Head of caudate nucleus (tissue), 42 donors: ENCODE measurements at places on chromosomes 2 and 18.

DNA sequence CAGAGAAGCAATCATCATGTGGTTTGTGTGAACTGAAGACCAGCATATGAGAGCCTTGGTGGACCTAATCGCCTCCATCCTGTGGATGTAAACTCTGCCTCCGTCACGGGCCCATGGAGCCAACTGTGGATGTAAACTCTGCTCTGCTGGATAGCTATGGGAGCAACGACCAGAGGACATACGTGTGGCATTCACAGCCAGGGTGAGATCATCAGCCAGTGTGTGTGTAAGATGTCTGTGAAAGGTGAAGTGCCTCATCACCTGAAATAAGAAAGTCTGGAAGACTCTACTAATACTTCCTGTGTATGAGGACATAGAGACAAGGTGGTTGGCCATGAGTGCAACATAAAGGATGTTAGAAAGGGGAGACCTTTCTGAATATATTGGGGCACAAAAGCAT lies 63.5 kb downstream of the CYB5A start:
- DNase-seq = no peak

DNA sequence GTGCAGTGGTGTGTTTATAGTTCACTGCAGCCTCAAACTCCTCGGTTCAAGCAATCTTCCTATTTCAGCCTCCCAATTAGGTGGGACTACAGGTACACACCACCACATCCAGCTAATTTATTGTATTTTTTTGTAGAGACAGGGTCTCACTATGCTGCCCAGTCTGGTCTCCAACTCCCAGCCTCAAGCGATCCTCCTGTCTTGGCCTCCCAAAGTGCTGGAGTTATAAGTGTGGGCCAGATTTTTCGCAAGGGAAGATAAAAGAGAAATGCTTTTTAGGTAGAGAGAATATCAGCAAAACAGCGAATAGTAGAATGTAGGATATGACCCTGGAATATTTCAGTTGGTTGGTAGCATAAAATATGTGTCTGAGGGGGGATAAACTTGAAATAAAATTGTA lies 4.3 kb downstream of the DDX1 start:
- no peak for DNase-seq

- DNase-seq = no peak
Measured at GRCh38 chr2:2992634-2993033, 385.0 kb downstream of the EIPR1 start.

DNA sequence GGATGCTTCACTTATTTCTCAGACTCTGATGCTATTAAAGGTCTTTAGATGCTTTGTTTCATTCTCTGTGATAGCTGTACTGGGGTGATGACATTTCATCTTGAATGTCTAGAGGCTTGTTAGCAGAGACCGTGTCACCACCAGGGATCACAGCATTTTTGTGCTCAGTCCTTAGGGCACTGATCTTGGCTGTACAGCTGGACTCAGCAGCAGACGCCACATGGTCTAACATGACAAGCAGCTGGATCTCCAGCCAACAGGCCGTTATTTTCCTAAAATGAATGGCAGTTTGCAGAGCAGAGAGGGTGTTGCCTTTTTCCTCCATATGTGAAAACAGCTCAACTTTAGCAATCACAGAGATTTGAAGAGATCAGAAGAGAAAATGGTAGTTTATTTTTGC lies 491.8 kb downstream of the CDH2 start:
- no peak for DNase-seq

DNA sequence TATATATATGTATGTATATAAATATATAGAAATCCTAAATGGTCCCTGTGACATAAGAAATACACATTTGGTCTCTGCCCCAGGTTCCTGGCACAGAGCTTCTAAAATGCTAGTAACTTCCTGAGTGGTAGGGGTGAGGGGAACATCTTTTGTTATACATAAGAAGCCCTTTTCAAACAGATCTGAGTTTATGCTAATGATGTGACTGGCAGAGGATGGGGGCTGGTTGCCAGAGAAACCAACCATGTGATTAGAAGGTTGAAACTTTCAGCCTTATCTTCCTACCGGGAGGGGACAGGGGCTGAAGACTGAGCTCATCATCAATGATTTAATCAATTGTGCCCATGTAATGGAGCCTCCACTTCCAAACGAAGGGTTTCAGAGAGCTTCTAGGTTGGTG lies 16.3 kb downstream of the MFSD2B start:
- DNase-seq = no peak

DNA sequence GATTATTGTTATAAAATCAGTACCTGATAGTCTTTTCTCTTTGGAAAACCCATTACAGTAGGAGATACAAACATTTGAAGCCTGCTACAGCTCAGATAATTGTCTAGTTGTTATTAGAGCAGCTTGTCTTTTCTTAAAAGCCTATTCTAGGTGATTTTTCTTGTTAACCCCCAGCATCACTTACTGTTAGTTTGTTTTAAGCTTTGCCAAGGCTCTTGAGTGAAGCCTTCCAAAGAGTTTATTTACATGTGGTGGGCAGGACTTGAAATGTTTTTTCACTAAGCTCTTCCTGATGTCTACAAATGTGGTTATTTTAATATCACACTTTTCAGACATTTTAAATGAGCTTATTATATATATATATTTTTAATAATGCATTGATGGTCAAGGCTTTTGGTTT lies 791.3 kb downstream of the PLCL1 start:
- no peak for DNase-seq

- no peak for DNase-seq
Measured at GRCh38 chr2:119260646-119261492, 37.2 kb downstream of the STEAP3 start.

GRCh38 chr2:19127616-19128015 lies 230.8 kb downstream of the OSR1 start:
- DNase-seq = no peak

DNA sequence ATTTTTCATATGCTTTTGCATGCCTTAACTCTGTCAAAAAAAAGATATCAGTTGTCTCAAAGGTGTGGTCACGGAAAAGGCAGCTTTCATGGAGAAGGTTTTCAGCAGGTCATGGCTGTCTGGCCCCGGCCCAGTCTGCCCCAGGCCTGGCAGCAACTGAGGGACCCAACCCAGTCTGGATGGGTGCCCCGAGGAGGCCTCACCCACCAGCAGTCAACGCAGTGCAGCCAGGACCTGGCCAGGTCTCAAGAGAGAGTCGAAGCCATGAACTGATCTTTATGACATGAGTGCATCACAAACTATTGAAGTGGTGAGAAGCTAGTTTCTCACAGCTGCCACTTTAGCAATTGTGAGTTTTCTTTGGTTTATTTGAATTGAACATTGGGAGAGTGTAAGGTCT lies 7.9 kb downstream of the TUBB6 start:
- no peak for DNase-seq

- peak; percentile 21 for DNase-seq
Measured at GRCh38 chr2:8644605-8645175, 37.2 kb upstream of the ID2 start.

DNA sequence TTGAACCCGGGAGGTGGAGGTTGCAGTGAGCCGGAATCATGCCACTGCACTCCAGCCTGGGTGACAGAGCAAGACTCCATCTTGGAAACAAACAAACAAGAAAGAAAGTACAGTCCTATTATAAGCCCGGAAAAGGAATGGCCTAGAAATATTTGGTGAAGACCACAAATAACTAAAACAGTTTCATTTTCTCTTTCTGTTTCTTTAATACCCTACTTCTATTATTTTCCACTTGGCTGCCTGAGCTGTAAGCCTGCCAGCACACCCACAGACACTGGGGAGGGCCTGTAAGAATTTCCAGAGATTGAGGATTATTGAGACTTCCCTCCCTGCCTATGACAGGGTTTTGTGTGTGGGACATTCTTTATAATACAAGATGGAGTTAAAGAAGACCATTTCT lies 188.0 kb upstream of the DCC start:
- DNase-seq = no peak

- no peak for DNase-seq
Measured at GRCh38 chr2:172415157-172415864, 12.1 kb upstream of the ITGA6 start.

DNA sequence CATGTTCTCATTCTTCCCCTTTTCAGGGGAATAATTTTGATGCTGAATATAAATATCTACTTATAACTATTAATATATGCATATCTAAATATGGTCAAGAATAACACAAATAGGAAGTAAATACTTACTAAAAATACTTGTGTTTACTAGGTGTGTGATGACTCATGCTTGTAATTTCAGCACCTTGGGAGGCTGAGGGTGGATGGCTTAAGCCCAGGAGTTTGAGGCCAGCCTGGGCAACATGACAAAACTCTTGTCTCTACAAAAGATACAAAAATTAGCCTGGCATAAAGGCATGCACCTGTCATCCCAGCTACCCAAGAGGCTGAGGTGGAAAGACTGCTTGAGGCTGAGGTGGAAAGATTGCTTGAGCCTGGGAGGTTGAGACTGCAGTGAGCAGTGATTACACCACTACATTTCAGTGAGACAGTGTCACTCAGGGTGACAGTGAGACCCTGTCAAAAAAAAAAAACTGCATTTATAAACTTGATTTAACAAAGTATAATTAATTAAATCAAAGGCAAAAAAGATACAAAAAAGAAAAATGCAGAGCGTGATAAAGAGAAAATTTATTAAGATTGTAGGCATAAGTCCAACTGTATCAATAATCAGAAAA lies 703.1 kb upstream of the VRK2 start:
- DNase-seq = no peak

DNA sequence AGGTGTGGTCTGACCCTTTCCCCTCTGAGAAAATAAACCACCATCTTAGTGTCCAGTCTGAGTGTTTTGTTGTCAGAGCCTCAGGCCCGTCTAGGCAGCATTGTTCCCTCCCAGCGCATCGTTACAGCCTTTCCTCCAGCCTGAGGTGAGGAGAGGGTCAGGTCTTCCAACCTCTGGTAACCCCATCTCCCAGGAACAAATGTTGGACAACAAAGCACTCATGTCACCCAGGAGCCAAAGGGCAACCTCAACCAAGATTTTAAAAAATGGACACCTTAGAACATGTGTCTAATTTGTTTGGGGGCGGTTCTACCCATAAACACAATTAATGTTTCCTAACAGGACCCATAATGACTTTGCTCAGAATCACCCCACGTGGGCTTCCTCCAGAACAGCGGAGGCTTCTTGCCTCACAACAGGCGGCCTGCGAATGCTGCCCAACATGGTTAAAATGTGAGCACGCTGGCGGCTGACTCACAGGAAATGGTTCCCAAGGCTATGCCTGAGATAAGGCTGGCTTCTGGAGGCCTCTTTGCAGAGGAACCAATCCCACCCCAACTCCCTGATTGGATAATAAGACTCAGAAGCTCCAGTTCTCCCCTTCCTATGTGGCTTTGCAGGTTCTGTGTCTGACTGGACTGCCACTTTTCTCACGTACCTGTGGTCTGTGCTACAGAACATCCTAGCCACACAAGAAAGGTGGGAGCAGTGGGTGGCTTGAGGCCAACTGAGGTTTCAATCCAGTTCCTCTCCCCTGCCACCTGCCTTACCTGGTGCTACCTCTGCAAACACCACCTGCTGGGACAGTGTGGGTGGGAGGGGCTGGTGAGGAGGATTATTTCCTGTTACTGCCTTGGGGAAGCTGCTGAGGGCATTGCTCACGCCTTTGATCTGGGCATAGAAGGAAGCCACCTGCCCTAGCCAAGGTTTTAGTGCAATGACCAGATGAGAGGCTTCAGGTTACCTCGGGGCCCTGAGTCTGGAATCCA lies 108.8 kb downstream of the B3GNT2 start:
- no peak for DNase-seq

- DNase-seq = no peak
Measured at GRCh38 chr2:42602876-42603219, 34.4 kb downstream of the MTA3 start.

GRCh38 chr2:1186421-1186820 lies 226.8 kb upstream of the TPO start:
- DNase-seq = no peak

DNA sequence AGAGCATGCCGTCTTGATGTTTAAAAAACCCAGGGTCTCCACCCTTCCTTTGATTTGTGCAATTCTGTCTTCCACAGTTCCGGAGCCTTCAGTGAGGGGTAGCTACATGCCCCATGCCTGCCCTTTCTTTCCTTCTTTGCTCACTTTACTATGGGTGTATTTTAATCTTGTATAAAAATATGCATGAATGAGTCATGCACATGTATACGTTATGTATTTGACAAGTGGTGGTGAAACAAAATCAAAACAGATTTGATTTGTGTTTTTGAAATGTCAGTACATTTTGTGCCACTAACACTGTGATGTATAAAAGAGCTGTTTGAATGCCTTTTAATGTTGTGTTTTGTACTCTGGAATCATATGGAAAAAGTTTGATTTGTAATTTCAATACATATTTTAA lies 126.5 kb downstream of the RNF144A start:
- DNase-seq = no peak

DNA sequence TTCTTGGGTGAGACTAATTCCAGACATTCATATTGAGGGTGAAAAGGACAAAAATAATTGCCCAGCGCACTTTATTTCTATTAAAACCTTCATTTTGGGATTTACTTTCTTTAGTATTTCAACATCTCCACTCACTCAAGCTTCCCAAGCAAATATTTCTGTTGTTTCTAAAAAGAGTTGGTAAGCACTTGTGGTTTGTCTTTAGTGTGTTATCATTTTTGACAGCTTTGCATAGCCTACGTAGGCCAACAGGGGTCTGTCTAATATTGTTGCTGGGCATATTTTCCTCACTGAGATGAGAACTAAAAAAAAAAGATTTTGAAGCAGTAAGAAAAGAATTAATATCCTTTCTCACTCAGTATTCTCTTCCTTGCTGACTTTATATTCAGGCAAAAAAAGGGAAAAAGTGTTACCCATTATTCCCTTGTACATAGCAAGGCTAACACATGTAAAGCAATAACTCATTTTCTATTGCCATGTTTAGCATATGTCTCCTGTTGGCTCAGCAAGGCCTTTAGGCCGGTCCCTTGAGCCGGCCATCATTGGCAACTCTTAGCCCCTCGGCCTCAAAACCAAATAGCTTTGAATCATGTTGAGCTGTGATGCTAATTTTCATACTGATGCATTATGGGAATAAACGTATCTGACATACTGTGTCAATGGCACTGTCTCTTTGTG lies 494.2 kb downstream of the ARHGAP15 start:
- no peak for DNase-seq

GRCh38 chr2:11578986-11579774 lies 45.3 kb downstream of the GREB1 start:
- no peak for DNase-seq

GRCh38 chr2:11742317-11742701 lies 4.1 kb upstream of the LPIN1 start:
- DNase-seq = no peak

DNA sequence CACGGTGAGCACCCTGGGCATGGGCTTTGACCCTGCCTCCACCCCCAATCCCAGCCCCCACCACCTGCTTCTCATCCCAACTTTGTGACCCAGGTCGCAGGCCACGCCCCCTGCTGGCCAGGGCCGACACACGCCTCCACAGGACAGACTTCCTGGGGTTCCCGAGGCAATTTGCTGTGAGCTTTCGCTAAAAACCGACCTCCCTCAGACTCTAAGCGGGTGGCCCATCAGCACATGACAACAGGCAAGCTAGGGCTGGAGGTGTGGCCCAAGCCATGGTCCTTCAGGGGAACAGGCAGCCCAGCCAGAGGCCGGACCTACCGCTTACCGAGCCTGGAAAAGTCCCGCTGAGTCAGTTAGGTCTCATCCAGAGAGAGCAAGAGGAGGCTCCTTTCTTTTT lies 31.9 kb downstream of the C1QL2 start:
- DNase-seq = no peak
